ENCODE measurements at places on chromosomes 12 and 14.

- no peak for DNase-seq
These were observed 60.5 kb downstream of the APPL2 start for GRCh38 chr12:105175397-105175990.

GRCh38 chr14:58501214-58501816, 73.8 kb downstream of the KIAA0586 start:
- no peak for DNase-seq

- DNase-seq: no peak
These were observed 25.0 kb downstream of the SLC25A21 start for GRCh38 chr14:37147310-37147880.

DNA sequence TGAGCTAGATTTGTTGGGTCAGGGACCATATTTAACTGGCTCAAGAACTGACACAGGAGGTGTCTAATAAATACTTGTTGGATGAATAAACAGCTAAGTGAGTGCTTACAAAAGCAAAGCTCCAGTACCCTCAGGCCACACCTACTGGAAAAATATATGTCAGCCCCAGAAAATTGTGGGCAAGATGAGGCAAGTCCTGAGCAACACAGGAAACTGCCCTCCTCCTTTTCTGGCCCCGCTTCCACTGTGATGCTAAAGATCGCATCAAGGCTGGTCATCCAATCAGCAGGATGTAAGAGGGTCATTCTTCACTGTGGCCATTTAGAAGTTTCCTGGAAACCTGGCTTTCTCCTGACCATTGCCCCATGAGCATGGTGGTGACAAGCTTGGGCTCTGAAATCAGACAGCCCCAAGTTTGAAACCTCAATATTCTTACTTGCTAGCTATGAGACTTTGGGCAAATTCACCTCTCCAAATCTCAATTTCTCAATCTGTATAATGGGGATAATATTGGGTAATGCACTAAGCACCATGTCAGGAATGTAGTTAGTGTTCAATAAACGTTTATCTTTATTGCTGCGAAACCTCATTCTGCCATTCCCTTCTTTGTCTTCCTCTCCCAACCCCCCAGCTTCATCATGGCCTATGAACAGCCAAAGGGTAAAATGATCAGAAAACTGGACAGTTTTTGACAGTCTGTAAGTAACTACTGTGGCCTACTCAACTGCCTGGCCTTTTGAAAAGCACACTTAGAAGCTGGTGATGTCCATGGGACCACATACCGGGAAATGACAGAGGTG, 139.3 kb upstream of the PZP start:
- no peak for DNase-seq

GRCh38 chr14:95137804-95138167, 19.5 kb downstream of the DICER1 start:
- DNase-seq: no peak

GRCh38 chr14:68018598-68018997, 199.0 kb downstream of the RAD51B start:
- no peak for DNase-seq

DNA sequence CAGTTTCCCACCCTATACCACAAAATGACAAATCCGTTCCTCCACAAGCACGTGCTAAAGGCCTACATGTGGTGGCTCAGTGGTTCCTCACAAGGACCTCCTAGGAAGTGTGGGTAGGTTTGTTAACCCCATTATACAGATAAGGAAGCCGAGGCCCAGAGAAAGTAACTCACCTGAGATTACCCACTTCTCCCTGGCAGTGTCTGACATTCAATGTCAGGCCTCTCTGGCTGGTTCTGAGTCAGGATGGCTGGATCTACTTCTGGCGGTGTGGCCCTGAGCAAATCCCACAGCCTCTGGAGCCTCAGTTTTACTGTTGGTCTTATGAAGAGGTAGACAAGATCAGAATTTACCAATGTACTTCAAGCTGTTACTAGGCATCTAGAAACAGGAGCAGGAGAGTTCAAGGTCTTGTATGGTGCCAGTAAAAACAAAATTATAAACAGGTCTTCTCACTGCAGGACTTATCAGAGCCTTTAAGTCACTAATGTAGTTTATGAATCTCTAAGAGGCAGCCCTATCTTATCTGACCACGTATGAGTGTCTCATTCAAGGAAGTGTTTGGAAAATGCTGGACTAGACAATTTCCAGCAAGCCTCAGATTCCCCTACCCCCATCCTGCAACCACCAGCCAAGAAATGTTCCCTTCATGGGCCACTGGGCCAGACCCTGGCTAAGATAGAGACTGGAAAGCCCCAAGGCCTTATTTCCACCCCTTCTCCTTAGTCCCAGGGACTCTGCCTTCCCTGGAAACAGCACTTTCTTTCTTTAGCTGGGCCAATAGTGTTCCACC, 4.2 kb downstream of the HSPB8 start:
- no peak for DNase-seq

- no peak for DNase-seq
These were observed 33.8 kb upstream of the GPATCH2L start for GRCh38 chr14:76117789-76118484.

DNA sequence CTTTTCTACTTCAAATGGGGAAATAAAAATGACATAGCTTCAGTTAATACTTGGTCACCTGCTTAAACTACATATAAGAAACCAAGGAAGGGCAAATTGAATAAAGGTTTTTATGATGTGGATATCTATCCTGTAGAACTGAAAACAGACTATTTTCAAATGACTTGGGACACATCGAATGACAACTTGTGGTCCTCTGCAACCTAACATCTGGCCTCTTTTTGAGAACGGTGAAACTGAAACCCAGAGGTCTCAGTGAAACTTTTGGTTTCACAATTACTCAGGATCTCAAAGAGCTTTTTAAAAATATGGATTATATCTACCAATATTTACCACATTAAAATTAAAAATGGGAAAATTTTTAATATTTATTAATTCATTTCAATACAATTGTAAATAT, 65.2 kb downstream of the PPP2R5E start:
- DNase-seq: no peak

DNA sequence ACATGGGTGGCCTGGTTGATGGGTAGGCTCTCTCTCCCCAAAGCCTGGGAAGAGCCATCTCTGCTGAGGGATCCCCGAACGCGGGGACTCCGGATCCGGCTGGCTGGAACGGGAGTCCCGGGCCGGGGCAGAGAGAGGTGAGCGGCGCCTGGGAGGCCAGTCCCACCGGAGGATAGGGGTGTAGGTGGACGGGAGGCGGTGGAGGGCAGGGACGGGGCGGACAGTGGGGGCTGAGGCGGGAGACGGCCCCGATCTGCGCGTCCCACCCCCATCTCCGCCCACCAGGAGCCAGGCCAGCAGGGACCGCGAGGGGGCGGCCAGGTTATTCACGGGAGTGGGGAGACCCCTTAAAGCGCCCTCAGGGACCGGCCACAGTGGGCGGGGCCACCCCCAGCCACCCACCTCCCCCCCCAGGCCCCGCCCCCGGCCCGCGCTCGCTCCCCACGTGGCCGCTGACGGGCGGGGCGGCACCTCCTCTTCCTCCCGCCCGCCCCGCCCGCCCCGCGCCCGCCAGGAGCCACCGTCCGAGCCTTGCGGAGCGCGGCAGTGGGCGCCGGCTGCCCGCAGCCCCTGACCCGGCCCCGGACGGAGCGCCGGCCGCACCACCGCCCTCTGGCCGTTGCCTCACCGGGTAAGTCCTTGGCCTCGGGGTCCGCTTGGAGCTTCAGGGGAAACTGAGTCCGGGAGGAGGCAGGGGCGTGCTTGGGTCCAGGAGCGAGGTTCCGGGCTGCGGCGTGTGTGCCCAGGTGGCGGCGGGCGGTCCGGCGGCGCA, at the start of gene INF2:
INF2 (plus strand) TSS at position 510 of the 772 bp plus-strand sequence. CDS start 11,748 bp downstream, outside the sequence.
- no peak for DNase-seq

GRCh38 chr12:24767016-24767415, 181.9 kb downstream of the BCAT1 start:
- DNase-seq: no peak

DNA sequence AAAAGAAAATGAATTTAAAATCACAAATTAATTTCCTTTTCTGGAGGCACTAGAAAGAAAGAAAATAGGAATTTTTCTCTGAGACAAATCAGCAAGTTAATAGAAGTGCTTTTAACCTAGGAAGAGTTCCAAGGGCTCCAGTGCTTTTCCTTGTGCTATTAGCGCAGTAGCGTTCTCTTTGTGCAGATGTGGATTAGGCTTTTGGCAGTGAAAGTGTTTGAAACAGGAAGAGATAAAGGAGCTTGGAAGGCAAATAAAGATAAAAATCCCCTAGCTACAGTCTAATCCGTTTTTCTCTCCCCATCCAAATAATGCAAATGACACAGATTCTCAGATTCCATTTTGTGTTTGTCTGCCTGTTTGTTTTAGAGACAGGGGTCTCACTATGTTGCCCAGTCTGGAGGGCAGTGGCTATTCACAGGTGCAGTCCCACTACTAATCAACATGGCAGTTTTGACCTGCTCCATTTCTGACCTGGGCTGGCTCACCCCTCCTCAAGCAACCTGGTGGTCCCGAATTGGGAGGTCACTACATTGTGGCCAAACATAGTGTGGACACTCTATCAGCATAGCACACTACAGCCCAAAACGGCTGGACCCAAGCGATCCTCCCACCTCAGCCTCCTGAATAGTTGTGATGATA, 166.1 kb downstream of the PAWR start:
- no peak for DNase-seq

DNA sequence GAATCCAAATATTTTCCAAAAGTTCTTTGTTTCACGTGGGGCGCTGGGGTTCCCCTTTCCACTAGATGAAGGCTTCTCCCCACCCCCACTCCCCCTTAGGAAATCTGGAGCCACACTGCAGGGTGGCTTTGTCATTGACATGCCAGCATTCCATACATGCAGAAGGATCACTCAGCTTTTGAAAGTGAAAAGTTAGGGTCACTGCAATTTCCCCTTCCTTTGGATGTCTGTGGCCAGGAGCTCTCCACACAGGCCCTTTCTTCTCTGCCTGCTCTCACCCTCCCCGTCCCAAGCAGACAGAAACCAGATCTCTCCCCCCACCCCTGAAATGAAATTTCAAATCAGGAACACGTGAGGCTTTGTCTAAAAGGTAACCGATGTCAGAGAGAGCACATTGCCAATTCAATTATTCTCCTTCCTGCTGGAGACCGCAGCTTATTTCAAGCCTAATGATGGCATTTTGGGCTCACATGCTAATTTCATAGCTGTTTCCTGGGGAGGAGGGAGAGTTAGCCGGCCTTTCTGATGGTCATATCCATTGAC, 153.9 kb upstream of the RFLNA start:
- DNase-seq: no peak

DNA sequence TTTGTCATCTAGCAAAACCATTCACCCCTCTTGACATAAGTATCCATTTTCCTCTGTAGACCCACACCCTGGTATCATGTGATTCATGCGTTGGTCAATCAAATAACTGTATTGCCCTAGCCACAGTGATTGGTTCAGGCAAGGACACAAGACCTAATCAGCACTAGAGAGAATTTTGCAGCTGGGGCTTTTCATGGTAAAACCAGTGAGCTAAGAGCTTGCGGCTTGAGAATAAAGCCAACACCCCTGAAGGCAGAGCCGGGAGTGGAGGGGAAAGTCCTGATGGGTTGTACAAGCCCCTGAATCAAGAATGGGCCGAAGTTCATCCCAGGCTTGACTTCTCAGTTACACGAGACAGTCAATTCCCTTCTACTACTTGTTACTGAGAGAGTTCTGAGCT, 33.2 kb upstream of the LTBP2 start:
- DNase-seq: no peak

GRCh38 chr12:105225505-105226015, 10.4 kb downstream of the APPL2 start:
- no peak for DNase-seq

GRCh38 chr12:110337912-110338710, 57.1 kb downstream of the ATP2A2 start:
- DNase-seq: no peak
